WTC11 (cell line): ENCODE measurements at places on chromosomes 13 and 19.

DNA sequence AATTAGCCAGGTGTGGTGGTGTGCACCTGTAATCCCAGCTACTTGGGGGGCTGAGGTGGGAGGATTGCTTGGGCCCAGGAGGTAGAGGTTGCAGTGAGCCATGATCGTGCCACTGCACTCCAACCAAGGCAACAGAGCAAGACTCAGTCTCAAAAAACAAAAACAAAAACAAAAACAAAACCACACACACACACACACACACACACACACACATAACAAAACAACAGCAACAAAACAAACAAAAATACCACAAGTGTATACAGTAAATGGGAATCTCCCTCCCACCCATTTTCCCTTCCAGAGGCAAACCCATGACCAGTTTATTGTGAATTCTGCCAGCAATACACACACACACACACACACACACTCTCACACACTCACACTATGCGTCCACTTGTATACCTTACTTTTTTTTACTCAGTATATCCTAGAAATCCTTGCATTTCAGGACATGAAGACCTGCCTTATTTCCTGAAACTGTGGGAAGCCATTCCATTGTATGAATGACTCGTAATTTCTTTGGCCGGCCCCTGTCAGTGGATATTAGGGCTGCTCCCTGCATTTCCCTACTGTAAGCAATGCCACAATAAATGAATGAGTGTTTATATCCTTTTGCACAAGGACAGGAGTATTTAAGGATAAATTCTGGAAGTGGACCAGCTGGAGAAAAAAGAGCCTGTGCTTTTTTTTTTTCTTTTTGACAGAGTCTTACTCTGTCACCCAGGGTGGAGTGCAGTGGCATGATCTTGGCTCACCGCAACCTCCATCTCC is 6.9 kb upstream of the PLEKHF1 start:
- DNase-seq = no peak
- H3K27me3 ChIP-seq = no peaks in the 10 kb centered on the region
- no peak overlapping the region for H3K4me3 ChIP-seq

DNA sequence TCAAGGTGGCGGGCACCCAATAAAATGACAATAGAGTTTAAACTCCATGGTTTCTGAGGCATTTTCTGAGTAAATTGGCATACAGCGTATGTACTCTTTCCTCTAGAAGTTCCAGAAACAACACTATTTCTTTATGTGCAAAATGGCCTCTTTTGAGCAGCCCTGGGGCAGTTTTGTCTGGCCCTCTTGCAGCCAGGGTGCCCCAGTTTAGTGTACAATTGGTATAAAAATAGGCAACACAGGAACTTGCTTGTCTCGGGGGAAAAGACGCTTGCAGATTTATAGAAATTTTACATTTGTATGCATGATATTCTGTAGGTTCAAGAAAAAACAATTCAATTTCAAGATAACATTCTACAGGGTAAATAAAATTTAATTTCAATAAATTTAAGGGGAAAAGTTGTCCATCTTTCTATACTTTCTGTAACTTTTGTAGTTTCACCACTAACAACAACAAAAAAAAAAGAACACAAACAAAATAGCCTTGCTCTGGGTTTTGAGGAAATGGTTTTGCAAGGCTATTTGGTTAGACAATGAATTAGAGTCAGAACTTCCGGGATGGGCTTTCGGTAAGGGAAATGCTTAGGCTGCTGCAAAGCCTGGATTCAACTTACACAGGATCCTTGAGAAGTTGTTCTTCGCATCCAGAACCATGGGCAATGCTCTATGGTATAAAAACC is 45.3 kb downstream of the LRCH1 start:
- H3K36me3 ChIP-seq = peaks cover 6% of the 10 kb centered on the region
- H3K27ac ChIP-seq = no peak overlapping the region
- H3K4me1 ChIP-seq = peaks cover 41% of the 10 kb centered on the region
- no peak overlapping the region for H3K4me3 ChIP-seq
- H3K27me3 ChIP-seq = no peaks in the 10 kb centered on the region
- DNase-seq = no peak

GRCh38 chr13:98450539-98451111 is 126.3 kb downstream of the STK24 start:
- H3K27ac ChIP-seq = peak overlapping the region; percentile 80
- H3K27me3 ChIP-seq = no peaks in the 10 kb centered on the region
- DNase-seq = no peak
- peaks cover 50% of the 10 kb centered on the region for H3K36me3 ChIP-seq
- peaks cover 29% of the 10 kb centered on the region for H3K4me1 ChIP-seq

- H3K4me3 ChIP-seq = no peak overlapping the region; the same call in 1 of the 2 replicates
- H3K4me1 ChIP-seq = peaks cover 55% of the 10 kb centered on the region
- H3K27ac ChIP-seq = peak overlapping the region; percentile 15; the same call in 1 of the 2 replicates
- no peaks in the 10 kb centered on the region for H3K36me3 ChIP-seq
- H3K27me3 ChIP-seq = no peaks in the 10 kb centered on the region
Observed at GRCh38 chr19:35043906-35044305, 2.4 kb downstream of the HPN start.

- 0 out of 2 replicates have a peak overlapping the region, but pooled peaks have one; percentile 7 for H3K4me3 ChIP-seq
- DNase-seq = peak; percentile 76
- peaks cover 75% of the 10 kb centered on the region for H3K4me1 ChIP-seq
- peaks cover 44% of the 10 kb centered on the region for H3K36me3 ChIP-seq
- H3K27me3 ChIP-seq = no peaks in the 10 kb centered on the region; the same call in 1 of the 2 replicates
Observed at GRCh38 chr13:112905990-112906641, 62.9 kb upstream of the MCF2L start.

DNA sequence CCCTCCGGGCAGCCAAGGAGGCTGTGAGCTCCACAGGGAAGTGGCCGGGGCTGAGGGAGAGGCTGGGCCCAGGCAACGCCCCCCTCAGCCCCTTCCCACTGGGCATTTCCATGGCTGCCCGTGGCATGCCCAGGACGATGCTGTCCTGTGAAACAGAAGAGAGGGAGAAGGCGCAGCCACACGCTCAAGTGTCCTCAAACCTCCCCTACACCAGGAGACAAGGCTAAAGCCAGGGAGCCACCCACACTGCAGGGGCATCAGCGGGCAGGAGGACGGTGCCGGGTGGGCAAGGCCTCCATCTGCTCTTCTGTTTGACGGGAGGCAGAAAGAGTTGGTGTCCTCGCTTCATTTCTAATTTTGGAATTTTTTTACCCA is 14.2 kb upstream of the PROZ start:
- no peak for DNase-seq
- no peaks in the 10 kb centered on the region for H3K4me1 ChIP-seq
- H3K27me3 ChIP-seq = no peaks in the 10 kb centered on the region

DNA sequence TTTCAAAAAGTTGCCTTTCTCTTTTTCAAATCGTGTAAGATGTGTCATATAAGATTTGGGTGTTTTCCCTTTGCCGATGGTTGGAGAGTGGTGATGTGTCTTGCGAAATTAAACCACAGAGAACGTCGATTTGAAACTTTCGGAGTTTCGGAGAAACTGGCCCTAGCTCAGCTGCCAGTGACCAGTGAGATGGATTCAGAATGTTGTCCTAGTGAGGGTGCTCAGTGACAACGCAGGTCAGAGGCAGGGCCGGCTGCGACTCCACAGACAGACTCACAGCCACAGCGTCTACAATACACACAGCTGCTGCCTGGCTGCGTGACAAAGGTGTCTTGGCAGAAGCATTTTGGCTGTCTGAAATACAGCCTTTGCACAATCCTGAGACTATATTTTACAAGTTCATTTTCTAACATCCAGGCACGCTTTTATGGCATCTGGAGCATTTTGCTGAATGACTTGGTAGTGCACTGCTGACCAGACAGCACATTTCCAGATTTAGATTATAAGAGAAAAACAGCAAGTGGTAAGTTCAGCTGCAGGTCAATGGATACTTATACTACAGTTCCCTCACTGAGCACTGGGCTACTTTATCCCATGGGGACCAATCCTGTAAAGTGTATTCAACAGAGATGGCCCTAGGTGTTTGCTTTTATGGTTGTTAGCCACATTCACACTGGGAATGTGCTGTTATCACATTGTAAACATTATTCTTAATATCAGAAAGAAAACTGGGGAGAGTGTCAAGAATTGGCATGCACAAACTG is 207.5 kb downstream of the KCNRG start:
- H3K4me3 ChIP-seq = no peak overlapping the region
- peak; percentile 14 for DNase-seq
- H3K27me3 ChIP-seq = no peaks in the 10 kb centered on the region
- 0 out of 2 replicates have a peak, but pooled peaks cover 2% of the 10 kb centered on the region for H3K36me3 ChIP-seq
- H3K27ac ChIP-seq = peak overlapping the region; percentile 24; the same call in 1 of the 2 replicates

DNA sequence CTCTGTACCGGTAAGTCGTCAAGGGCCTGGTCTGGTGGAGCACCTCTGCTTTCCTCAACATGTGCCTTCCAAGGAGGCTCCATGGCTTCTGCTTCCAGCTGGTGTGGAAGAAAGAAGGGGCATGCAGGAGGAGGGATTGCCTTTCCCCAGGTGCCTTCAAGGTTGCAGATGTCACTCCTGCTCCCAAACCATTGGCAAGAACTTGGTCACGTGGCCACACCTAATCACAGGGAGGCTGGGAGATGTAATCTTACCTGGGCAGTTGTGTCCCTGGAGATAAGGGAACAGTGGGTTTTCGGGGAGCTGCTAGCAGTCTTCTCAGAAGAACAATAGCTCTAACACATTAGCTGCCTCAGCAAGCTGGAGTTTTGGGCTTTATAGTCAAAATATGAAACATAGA is 9.7 kb upstream of the GPR18 start:
- H3K27me3 ChIP-seq = no peaks in the 10 kb centered on the region
- DNase-seq = no peak
- peaks cover 5% of the 10 kb centered on the region for H3K36me3 ChIP-seq
- no peak overlapping the region for H3K4me3 ChIP-seq

DNA sequence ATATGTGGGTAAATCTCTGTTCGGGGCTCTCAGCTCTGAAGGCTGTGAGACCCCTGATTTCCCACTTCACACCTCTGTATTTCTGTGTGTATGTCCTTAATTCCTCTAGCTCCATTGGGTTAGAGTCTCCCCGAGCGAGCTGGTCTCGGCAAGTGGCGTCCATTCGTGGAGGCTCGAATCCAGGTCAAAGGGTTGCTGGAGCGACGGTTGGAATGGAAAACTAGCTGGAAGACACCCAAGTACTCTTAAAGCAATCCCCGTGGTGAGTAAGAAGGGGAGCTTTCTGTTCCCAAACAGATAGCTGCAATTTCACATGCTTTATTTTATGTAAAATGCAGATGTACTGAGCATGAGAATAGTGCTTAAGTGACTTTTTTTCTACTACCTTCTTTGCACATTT is 277.5 kb upstream of the SGCG start:
- H3K36me3 ChIP-seq = peaks cover 49% of the 10 kb centered on the region
- H3K27ac ChIP-seq = no peak overlapping the region
- peaks cover 3% of the 10 kb centered on the region; the same call in 1 of the 2 replicates for H3K4me1 ChIP-seq
- H3K4me3 ChIP-seq = no peak overlapping the region
- no peak for DNase-seq
- peaks cover 4% of the 10 kb centered on the region for H3K27me3 ChIP-seq

DNA sequence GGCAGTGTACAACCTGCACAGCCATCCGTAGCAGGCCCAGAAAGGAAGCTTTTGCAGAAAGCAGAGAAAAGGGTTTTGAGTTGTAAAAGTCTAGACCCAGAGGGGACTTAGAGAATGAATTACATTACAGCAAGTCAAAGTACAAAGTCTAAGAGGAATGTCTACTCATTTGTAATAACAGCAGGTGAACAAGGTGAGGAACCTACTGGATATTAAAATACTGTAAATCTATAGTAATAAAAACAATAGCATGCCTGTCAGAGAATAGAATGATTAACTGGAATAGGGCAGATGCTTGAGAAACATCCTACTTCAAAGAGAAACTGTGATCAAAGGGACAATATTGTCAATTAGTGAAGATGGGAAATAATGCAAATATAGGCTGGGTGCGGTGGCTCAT is 18.3 kb upstream of the ZNF414 start:
- no peak overlapping the region for H3K4me3 ChIP-seq
- 0 out of 2 replicates have a peak overlapping the region, but pooled peaks have one; percentile 22 for H3K27ac ChIP-seq
- H3K36me3 ChIP-seq = peaks cover 3% of the 10 kb centered on the region; the same call in 1 of the 2 replicates

- H3K36me3 ChIP-seq = peaks cover 45% of the 10 kb centered on the region
- no peak overlapping the region for H3K4me3 ChIP-seq
- DNase-seq = no peak
- no peaks in the 10 kb centered on the region for H3K27me3 ChIP-seq
- H3K27ac ChIP-seq = no peak overlapping the region
Observed at GRCh38 chr19:57249329-57249728, 8.9 kb downstream of the ZNF805 start.

GRCh38 chr13:32946558-32946957 is 69.7 kb upstream of the KL start:
- no peaks in the 10 kb centered on the region for H3K36me3 ChIP-seq
- H3K4me3 ChIP-seq = no peak overlapping the region
- no peak for DNase-seq
- no peak overlapping the region for H3K27ac ChIP-seq
- H3K4me1 ChIP-seq = no peaks in the 10 kb centered on the region
